SK-MEL-5 (cell line): ENCODE measurements at places on chromosomes 4 and X. TPM values are rescaled to one million over a fixed set of nuclear protein-coding genes. Genes with fewer than 3 reads are reported as not detected.

- DNase-seq: no peak
These were observed 194.8 kb upstream of the ATOH1 start for GRCh38 chr4:93633721-93634120.

DNA sequence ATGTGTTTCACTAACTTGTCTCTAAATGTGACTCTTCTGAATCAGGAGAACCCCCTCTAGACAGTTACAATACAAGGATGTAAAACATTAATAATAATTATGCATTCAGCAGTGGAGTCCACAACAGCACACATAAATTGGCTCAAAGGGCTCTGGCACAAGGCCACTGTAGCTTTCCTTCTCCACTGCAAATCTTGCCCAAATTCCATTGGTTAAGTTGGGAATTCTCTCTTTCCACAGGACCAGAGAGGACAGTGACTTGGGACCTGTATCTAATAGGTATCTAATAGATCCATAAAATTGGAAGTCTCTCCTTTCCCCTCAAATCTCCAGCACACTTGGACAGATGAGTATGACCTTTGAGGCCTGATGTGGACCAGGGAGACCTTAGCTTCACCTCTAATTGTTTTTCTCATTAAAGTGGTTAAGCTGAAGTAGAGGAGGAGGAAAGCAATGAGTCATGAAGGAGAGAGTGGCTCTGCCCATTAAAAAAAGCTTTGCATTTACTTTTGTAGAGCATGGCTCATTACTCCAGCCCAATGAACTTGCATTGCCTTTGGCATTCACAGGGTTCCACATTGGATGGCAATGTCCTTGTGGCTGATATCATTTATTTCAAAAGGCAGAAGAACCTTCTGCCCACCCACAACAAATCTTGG is 72.3 kb upstream of the SH3RF1 start:
- DNase-seq: no peak

- DNase-seq: peak; percentile 71
These were observed 35.3 kb downstream of the NBDY start for GRCh38 chrX:56764153-56764974.

GRCh38 chrX:40329616-40330015 is 231.9 kb upstream of the BCOR start:
- no peak for DNase-seq

- no peak for DNase-seq
These were observed 133.6 kb upstream of the MAMLD1 start for GRCh38 chrX:150229481-150229880.

GRCh38 chr4:25377572-25378436 is 741 bp downstream of the ANAPC4 start:
- no peak for DNase-seq

GRCh38 chr4:105126311-105127169 is 20.1 kb upstream of the TET2 start:
- no peak for DNase-seq

DNA sequence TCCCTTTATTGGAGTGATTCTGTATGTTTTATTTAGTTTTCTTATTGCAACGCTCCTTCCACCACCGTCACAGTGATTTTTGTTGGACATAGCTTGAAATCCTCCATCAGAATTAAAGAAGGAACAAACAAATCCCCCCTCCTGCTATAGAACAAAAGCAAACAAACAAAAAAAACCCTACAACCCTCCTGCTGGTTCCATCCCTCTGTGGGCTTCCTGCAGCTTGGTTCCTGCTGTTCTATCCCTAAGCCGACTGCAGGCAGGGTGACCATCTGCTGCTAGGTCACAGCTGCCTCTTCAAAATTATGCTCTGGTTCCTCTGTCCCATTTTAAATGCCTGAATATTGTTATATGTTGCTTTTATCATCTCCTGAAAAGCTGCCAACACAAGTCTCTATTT is 116.8 kb upstream of the AGA start:
- no peak for DNase-seq

DNA sequence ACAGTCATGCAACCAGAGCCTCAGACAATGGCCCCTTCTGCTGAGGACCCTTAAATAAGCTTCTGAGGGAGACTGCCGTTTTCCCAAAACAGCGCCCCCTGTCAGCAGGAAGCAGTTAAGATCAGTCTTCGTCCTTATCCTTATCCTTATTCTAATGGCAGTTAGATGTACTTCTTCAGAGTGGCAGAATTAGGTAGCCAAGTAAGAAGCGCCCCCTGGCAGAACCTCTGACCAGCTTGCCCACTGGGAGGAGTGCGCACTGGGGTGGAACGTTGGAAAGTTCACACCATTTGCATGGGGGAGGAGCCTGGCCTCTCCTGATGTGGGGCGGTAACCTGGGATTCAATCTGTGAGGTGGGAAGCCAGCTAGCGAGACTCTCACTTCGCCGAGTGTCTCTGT is 133.6 kb upstream of the QRFPR start:
- DNase-seq: peak; percentile 39

DNA sequence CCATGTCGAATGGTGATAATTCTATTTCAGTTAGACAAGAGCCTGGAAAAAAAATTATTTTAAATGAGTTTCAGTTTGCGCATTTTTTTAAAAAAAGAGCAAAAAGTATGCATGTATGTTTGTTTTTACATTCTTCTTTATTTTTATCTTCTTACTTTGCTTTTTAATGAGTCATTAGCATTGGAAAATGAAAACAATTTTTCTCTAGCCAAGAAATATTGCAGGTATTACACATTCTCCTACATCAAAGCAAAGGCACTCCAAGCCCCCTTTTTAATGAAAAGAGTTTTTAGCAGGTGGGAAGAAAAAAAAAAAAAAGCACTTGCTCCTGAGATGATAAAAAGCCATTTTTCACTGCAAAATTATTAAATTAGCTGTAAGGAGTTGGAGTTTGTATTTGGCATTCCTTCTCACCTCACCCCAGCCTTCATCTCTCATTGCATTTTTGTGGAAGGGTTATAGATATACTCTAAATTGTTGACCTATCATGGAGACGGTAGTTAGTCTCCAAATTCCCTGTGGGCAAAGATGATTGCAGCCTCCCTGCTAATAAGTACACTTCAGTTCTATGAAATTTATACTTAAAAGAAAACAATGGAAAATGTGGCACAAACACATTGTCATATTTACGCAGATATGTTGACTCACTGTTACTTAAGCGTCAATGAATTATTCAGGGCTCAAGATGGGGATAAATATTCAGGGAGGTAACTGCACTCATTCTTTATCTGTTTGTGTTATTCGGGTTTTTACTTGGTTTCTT is 43.8 kb downstream of the PALLD start:
- DNase-seq: no peak

DNA sequence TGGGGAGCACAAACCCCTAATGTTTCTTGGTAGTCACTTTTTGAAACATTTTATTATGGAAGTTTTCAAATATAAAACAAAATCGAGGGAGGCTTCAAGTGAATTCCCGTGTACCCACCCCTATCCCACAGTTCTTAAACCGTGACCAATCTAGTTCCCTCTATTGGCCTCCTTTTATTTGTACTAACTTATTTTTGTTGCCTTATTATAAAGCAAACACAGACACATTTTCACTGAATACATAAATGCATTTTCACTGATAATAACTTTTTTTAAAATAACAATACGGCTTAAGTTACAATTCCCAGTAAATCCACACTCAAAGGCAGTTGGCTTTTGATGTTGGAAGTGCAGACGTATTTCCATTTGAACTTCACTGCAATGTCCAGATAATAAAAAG is 9.3 kb downstream of the HMX1 start:
- DNase-seq: no peak

DNA sequence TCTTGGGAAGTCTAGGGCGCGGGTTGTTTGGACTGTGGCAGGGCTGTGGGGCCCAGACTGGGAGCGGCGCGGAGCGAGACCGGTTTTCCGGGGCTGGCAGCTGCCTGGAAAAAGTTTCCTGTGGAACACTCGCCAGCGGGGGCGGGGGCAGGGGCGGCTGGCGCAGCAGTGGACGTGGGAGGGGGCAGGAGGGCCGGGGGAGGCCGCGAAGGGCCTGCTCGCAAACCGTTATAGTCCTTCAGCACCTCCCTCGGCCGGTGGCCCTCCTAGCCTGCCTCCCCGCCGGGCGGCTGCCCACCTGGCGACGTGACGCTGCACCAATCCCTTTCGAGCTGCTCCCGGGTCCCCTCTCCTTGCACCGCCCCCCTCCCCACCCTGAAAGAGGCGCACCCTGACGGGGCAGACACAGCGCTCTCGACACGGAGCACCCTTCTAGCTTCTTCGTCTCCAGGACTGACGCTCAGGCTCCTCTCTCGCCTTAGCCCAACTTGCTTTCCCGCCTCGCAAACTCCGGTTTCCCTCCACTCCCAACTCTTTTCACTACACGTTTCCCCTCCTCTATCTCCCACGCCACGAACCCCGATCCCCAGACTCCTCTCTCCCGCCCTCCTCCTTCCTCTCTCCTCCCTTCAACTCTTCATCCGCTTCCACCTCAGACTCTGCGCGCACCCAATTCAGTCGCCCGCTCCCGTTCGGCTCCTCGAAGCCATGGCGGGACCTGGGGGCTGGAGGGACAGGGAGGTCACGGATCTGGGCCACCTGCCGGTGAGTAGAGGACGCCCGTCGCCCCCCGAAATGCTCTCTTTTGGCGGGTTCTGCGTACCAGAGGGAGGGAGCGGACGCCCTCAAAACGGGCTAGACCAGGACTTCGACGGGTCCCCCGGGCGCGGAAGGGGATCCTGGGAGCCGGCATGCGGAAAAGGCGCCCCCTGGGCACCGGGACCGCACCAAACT is at the start of gene NRK:
NRK (plus strand) TSS at position 402 of the 954 bp plus-strand sequence; CDS start at position 709, 307 bp downstream.
- DNase-seq: no peak

DNA sequence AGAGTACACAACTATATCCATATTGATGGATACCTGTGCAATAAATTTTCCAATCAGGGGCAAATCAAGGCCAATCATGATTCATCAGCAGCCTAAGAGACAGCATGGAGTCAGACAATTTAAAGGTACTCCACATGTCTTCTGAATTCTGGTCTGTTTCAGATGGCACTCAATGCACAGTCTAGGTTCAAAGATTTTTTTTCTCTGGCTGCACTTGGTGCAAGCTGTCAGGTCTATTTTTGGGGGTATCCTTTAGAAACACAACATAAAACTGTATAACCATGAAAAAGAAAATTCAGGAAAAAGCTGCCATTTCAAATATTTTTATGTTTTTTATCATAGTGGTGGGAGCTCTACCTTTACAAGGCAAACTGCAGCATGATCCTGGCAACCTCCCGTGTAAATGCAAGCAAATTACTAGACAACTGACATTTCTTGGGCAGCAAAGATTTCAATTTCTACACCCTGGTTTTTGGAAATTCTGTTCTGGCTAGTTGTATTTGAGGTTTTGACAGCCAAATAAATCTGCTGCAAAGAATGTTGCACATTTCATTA is 310.3 kb downstream of the KCNIP4 start:
- no peak for DNase-seq

DNA sequence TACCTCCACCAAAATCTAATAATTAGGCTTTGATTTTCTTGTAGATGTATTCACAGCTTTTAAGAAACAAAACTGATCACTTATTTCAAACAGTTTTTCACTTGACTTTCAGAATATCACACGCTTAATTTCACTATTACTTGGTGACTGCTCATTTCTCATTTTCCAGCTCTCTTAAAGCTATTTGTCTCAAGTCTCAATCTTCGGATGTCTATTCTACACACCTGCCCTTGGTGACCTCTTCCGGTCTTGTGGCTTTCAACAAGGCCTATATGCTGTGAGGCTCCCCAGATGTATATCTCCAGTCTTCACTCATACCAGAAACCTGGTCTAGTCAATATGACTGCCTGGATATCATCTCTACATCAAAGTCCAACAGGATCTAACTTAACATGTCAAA is 34.9 kb upstream of the ANXA10 start:
- DNase-seq: no peak

DNA sequence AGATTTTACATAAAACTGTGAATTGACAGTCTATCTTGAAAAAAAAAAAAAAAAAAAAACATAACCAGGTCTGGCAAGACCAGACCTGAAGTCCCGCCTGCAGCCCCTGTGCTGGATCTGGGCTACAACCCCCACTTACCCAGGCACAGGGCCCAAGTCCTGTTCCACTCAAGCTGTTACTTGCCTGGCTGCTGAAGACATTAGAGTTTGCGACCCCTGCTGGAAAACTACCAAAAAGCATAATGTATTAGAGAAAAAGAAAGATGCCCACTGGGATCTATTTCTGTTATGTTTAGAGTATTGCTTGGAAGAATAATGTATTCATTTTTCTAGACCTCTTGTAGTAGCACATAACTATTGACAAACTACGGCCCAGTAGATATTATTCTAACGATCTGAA is 4.7 kb downstream of the HS3ST1 start:
- peak; percentile 78 for DNase-seq

DNA sequence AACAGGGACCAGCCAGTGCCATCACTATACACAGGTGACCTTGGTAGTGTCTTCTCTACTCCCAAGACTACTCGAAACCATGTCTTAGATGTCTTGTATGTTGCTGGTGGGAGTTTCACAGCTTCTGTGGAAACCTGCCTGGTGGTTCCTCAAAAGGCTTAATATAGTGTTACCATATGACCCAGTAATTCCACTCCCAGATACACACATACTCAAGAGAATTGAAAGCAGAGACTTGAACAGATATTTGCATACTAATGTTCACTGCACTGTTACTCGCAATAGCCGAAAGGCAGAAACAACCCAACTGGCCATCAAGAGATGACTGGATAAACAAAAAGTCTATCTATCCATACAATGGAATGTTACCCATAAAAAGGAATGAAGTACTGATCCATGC is 3.1 kb downstream of the TFDP3 start:
- DNase-seq: no peak

GRCh38 chr4:94400191-94400590 is 51.6 kb upstream of the PDLIM5 start:
- DNase-seq: no peak

- peak; percentile 51 for DNase-seq
These were observed 422.3 kb downstream of the STPG2 start for GRCh38 chr4:97720869-97721432.

DNA sequence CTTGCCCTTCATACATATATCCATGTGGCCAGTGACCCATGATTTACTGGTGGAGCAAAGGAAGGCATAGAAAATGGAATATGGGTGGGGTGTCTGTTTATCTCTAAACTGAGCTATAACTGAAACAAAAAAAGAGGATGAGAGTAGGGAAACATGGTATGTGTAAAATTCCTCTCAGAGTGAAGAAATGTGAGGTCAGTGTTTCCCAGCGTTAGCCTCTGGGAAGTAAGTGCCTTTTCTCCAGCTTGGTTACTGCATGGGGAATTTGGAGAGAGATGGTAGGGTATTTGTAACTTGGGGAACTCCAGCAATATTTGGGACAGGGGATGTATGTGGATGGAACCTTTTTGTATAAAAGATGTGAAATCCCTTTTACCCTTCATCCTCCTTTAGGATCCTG is 89.4 kb downstream of the AFF1 start:
- no peak for DNase-seq

The IL9R gene
- total RNA-seq: 0.16 TPM in 1 of 2 replicates, not detected in the other

The DCAF16 gene
- total RNA-seq: 44.3 and 51.4 TPM in 2 replicates

The FDCSP gene
- not detected in 2 replicates for total RNA-seq

The VEGFC gene
- total RNA-seq: 6.4 and 7.1 TPM in 2 replicates

The SAGE1 gene
- 20.4 and 22.8 TPM in 2 replicates for total RNA-seq

The AWAT1 gene
- not detected in 2 replicates for total RNA-seq

The TMPRSS11A gene
- not detected in 2 replicates for total RNA-seq

The SSX3 gene
- total RNA-seq: not detected in 2 replicates

The JAKMIP1 gene
- total RNA-seq: not detected in 2 replicates

The HMX1 gene
- total RNA-seq: 0.67 and 1.3 TPM in 2 replicates

The AREG gene
- total RNA-seq: 1.2 TPM in 1 of 2 replicates, not detected in the other

The THAP9 gene
- 6.5 and 6.9 TPM in 2 replicates for total RNA-seq

The TCEAL6 gene
- total RNA-seq: not detected in 2 replicates
